ENCODE measurements at places on chromosomes 1 and 21.
A peak's percentile ranks its signal among the peaks of the same experiment; 100 is the strongest.

- no peaks in the 10 kb centered on the region for H3K36me3 ChIP-seq
- DNase-seq: no peak
- no peak overlapping the region for H3K4me3 ChIP-seq
- H3K27ac ChIP-seq: no peak overlapping the region
- peaks cover 43% of the 10 kb centered on the region for H3K27me3 ChIP-seq
These were observed 253.3 kb downstream of the KAZN start for GRCh38 chr1:14851760-14852159.

- peaks cover 55% of the 10 kb centered on the region for H3K4me1 ChIP-seq
- no peaks in the 10 kb centered on the region for H3K27me3 ChIP-seq
- no peak overlapping the region for H3K4me3 ChIP-seq
- H3K36me3 ChIP-seq: peaks cover 4% of the 10 kb centered on the region
- DNase-seq: no peak
- no peak overlapping the region for H3K27ac ChIP-seq
These were observed 78.5 kb downstream of the BCAR3 start for GRCh38 chr1:93603106-93603505.

- no peak overlapping the region for H3K4me3 ChIP-seq
- H3K27ac ChIP-seq: no peak overlapping the region
- H3K27me3 ChIP-seq: no peaks in the 10 kb centered on the region
- H3K4me1 ChIP-seq: peaks cover 11% of the 10 kb centered on the region
- DNase-seq: no peak
These were observed 3.9 kb upstream of the PITHD1 start for GRCh38 chr1:23774174-23774880.

GRCh38 chr1:32998064-32998463, 33.5 kb upstream of the RNF19B start:
- H3K27ac ChIP-seq: no peak overlapping the region
- peaks cover 14% of the 10 kb centered on the region for H3K4me1 ChIP-seq
- DNase-seq: no peak
- H3K4me3 ChIP-seq: no peak overlapping the region
- H3K36me3 ChIP-seq: peaks cover 9% of the 10 kb centered on the region
- no peaks in the 10 kb centered on the region for H3K27me3 ChIP-seq

DNA sequence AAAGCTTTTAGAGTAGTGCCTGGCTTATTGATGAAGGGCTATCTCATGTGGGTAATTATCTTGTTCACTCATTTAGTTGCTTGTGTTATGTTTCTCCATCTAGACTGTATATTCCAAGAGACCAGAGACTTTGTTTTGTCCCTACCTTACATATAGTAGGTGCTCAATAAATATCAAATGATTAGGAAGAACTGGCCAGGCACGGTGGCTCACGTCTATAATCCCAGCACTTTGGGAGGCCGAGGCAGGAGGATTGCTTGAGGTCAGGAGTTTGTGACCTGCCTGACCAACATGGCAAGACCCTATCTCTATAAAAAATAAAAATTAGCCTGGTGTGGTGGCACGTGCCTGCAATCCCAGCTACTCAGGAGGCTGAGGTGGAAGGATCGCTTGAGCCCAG, 9.0 kb downstream of the FBXO2 start:
- no peak overlapping the region for H3K4me3 ChIP-seq
- H3K36me3 ChIP-seq: no peaks in the 10 kb centered on the region
- H3K27me3 ChIP-seq: peaks cover 29% of the 10 kb centered on the region
- H3K4me1 ChIP-seq: no peaks in the 10 kb centered on the region

DNA sequence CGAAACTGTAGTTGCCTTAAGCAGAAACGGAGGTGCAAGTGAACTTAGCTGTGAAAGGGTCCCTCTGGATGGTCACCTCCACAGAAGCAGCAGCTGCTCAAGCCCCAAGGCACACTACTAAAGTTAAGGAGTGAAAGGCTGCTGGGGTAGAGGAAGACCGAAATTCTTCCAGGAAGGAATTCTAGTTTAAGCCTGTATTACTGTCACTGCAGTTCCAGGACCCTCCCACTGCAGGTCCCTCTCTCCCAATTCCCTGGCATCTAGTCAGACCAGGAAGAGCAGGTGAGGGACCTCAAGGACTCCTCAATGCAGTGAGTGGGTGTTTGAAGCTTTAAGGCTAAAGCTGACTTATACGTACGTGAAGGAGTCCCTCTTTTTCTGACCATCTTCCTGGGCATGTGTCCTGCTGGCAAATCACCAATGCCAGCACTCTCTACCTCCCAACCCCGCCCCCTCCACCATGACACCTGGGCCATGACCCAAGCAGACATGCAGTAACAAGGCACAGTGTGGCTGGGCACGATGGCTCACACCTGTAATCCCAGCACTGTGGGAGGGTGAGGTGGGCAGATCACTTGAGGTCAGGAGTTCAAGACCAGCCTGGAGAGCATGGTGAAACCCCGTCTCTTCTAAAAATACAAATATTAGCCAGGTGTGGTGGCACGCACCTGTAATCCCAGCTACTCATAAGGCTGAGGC, 57.2 kb downstream of the TGFBR3 start:
- peak overlapping the region; percentile 87 for H3K27ac ChIP-seq
- peak; percentile 62 for DNase-seq
- peaks cover 18% of the 10 kb centered on the region for H3K36me3 ChIP-seq
- peaks cover 47% of the 10 kb centered on the region for H3K4me1 ChIP-seq
- peak overlapping the region; percentile 60 for H3K4me3 ChIP-seq

DNA sequence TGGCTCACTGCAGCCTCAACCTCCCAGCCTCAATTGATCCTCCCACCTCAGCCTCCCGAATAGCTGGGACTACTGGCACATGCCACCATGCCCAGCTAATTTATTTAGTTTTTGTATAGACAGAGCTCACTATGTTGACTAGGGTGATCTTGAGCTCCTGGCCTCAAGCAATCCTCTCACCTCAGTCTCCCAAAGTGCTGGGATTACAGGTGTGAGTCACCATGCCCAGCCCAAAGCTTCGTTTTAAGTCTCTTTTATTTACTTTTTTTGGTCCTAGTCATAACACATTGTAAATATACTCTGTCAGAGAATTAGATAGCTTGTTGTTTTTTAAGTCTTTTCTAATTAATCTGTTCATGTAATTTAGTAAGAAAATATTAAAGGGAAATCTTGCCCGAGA, 42.8 kb downstream of the KCNK1 start:
- H3K27me3 ChIP-seq: no peaks in the 10 kb centered on the region
- DNase-seq: peak; percentile 40
- H3K4me3 ChIP-seq: peak overlapping the region; percentile 70
- peak overlapping the region; percentile 99 for H3K27ac ChIP-seq
- peaks cover 67% of the 10 kb centered on the region for H3K4me1 ChIP-seq

DNA sequence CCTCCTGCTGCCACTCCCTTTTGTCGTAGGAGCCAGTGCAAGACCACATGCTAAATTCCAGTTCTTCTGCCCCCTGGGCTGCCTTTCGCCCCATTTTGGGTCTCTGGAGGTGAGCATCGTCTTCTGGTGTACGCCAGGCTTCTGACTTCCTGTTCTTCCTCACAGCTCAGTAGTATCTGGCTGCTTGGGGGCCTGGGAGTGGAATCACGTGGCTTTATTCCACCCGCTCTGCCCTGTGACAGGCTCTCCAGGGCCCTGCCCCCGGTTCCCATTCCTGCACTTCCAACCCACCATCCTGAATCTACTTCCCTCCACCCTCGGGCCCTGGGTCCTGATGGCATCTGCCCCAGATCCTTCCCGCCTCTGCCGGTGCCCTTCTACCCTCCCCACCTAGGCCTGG, 3.6 kb downstream of the NFASC start:
- no peak for DNase-seq
- no peak overlapping the region for H3K4me3 ChIP-seq
- H3K27me3 ChIP-seq: peaks cover 100% of the 10 kb centered on the region

DNA sequence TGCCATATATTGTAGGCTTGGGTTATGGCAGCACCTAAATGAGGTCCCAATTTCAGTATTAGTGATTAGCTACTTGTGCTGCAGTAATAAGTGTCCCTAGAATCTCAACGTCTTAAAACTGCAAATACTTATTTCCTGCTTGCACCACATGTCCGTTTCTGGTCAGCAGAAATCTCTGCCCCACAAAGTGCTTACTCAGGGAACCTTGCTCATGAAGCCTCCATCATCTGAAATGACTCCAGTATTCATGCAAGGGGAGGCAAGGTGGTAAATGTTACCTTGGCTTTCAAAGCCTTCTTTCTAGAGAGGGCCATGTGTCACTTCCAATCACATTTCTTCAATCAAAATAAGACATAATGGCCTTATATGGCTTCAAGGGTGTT, 274.2 kb upstream of the KAZN start:
- H3K27me3 ChIP-seq: no peaks in the 10 kb centered on the region
- no peak overlapping the region for H3K4me3 ChIP-seq
- no peaks in the 10 kb centered on the region for H3K4me1 ChIP-seq
- no peaks in the 10 kb centered on the region for H3K36me3 ChIP-seq

- H3K27me3 ChIP-seq: peaks cover 76% of the 10 kb centered on the region
- no peak for DNase-seq
- H3K36me3 ChIP-seq: no peaks in the 10 kb centered on the region
- peaks cover 10% of the 10 kb centered on the region for H3K4me1 ChIP-seq
- H3K4me3 ChIP-seq: no peak overlapping the region
These were observed 149.6 kb downstream of the PTPRU start for GRCh38 chr1:29385966-29386365.

DNA sequence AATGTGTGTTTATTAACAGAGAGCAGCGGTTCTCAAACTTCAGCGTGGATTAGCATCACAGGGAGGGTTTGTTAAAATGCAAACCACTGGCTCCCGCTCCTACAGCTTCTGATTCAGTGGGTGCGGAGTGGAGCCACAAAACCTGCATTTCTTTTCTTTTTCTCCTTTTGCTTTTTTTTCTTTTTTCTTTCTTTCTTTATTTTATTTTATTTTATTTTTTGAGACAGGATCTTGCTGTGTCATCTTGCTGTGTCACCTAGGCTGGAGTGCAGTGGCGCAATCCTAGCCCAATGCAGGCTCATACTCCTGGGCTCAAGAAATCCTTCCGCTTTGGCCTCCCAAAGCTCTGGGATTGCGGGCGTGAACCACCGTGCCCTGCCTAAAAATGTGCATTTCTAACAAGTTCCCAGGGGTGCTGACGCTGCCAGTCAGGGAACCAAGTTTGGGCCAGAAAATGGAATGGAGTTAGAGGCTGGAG, 20.9 kb upstream of the SLC1A7 start:
- H3K4me3 ChIP-seq: no peak overlapping the region
- no peak overlapping the region for H3K27ac ChIP-seq
- H3K36me3 ChIP-seq: no peaks in the 10 kb centered on the region

DNA sequence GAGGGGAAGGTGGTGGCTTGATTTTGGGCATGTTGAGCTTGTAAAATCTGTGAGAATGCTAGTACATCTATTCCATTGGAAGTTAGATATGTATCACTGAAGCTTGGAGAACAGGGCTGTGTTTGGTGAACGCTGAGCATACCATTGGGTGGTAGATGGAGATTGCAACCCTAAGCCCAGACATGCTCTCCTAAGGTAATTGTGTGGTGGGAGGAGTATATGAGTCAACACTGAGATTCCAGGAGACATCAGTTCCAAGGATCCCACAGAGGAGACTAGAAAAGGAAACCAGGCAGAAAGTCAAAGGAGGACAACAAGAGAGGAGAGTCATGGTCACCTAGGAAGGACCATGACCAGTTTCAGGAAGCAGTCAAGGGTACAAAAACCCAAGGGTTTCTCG, 60.4 kb downstream of the KIF21B start:
- H3K4me1 ChIP-seq: no peaks in the 10 kb centered on the region
- no peaks in the 10 kb centered on the region for H3K27me3 ChIP-seq
- H3K36me3 ChIP-seq: peaks cover 19% of the 10 kb centered on the region
- H3K4me3 ChIP-seq: no peak overlapping the region

DNA sequence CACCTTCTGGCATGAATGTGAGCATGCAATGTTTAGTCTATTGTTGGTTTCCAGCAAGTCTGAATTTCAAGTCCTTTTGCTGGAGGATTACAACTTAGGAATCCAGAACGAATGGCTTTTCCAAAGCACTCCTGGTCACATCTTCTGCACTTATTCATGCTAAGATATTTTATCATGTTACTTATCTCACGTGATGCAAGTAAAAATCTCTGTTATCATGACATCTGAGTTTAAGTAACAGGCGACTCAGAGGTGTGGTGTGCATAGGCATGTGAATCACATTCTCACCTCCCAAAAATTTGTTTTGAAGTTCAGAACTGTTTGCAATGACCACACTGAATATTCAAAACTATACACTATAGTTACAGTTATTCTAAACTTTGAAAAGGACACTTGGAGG, 204.8 kb upstream of the FGGY start:
- H3K27ac ChIP-seq: no peak overlapping the region
- H3K4me1 ChIP-seq: peaks cover 8% of the 10 kb centered on the region
- H3K36me3 ChIP-seq: no peaks in the 10 kb centered on the region
- no peak for DNase-seq
- H3K27me3 ChIP-seq: no peaks in the 10 kb centered on the region

DNA sequence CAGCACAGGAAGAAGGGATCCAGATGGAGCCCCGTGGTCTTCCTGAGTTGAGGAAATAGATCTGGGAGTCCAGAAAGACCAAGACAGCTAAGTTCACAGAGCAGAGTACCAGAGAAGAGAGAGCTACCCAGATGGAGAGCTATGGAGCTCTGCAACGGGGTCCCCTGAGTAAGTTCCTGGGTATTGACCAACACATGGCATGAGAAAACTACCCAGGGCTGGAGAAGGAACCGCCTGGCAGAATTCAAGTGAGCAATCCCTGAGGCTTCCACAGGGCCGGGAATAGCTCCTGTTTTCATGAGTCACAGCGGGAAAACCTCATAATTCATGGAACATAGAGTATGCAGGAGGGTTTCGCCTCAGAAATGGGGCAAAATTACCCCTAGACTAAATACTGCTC, 19.7 kb downstream of the STPG1 start:
- no peak overlapping the region for H3K4me3 ChIP-seq
- H3K27ac ChIP-seq: no peak overlapping the region
- H3K4me1 ChIP-seq: peaks cover 31% of the 10 kb centered on the region
- DNase-seq: no peak

- no peaks in the 10 kb centered on the region for H3K36me3 ChIP-seq
- no peak overlapping the region for H3K4me3 ChIP-seq
- no peak overlapping the region for H3K27ac ChIP-seq
- H3K4me1 ChIP-seq: no peaks in the 10 kb centered on the region
- H3K27me3 ChIP-seq: no peaks in the 10 kb centered on the region
- DNase-seq: no peak
These were observed 399.8 kb downstream of the PLPP3 start for GRCh38 chr1:56179543-56179942.

GRCh38 chr1:8423692-8424538, 106.0 kb downstream of the SLC45A1 start:
- peaks cover 10% of the 10 kb centered on the region for H3K36me3 ChIP-seq
- peak; percentile 36 for DNase-seq
- H3K4me3 ChIP-seq: no peak overlapping the region

DNA sequence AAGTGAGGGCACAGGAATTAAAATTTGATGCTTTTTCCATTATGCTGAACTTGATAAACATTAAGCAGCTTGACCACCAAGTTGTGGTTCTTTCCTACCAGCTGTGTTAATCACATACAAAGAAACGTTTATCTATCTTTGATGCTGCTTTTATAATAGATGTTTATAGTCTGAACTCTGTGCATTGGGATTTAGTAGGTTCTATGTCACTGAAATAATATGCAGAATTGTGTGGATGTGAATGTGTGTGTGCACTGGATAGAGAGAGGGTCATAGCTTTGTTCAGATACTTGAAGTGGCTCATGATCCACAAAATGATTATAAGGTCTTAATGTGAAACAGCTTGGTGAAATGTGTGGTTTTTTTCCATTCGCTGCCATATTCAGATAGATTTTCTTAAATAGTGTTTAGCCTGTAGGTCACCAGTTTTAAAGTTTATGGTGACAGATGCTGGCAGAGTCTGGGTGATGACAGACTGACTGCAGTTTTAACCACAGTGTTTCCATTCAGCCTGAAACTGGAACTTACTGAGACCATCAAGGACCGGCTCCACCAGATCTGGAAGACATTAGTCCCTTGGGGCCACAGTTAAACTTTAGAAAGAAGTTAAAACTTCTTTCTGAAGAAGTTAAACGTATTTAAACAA, 10.2 kb downstream of the DDI2 start:
- no peak for DNase-seq
- H3K36me3 ChIP-seq: peaks cover 24% of the 10 kb centered on the region
- no peak overlapping the region for H3K4me3 ChIP-seq
- no peaks in the 10 kb centered on the region for H3K27me3 ChIP-seq
- H3K27ac ChIP-seq: no peak overlapping the region
